Nasal cavity respiratory epithelium epithelial cell of viscerocranial mucosa (primary cell): ENCODE measurements at places on chromosomes 3 and 15. TPM values are rescaled to one million over a fixed set of nuclear protein-coding genes. Genes with fewer than 3 reads are reported as not detected.

C3orf22 gene
- total RNA-seq: not detected in 2 replicates

ARGFX gene
- not detected in 2 replicates for total RNA-seq

POPDC2 gene
- total RNA-seq: 0.28 and 0.34 TPM in 2 replicates

HYAL1 gene
- total RNA-seq: 4.5 and 5.8 TPM in 2 replicates

COL8A1 gene
- total RNA-seq: 0.34 and 4.0 TPM in 2 replicates

GOLGA6A gene
- total RNA-seq: under 0.01 and 0.07 TPM in 2 replicates

ATP13A5 gene
- 0.07 TPM in 1 of 2 replicates, not detected in the other for total RNA-seq

CCDC9B gene
- 9.9 and 29.4 TPM in 2 replicates for total RNA-seq

SOX2 gene
- total RNA-seq: 2.7 and 6.6 TPM in 2 replicates
